Activated naive CD8-positive, alpha-beta T cell treated with anti-CD3 and anti-CD28 coated beads for 36 hours (primary cell): ENCODE measurements at places on chromosomes 1 and 21.

GRCh38 chr21:38937286-38937790 is 131.6 kb downstream of the ETS2 start:
- peaks cover 9% of the 10 kb centered on the region for H3K4me1 ChIP-seq
- no peak overlapping the region for H3K27ac ChIP-seq
- H3K4me3 ChIP-seq: no peak overlapping the region
- no peaks in the 10 kb centered on the region for H3K36me3 ChIP-seq
- H3K27me3 ChIP-seq: no peaks in the 10 kb centered on the region
- DNase-seq: no peak

DNA sequence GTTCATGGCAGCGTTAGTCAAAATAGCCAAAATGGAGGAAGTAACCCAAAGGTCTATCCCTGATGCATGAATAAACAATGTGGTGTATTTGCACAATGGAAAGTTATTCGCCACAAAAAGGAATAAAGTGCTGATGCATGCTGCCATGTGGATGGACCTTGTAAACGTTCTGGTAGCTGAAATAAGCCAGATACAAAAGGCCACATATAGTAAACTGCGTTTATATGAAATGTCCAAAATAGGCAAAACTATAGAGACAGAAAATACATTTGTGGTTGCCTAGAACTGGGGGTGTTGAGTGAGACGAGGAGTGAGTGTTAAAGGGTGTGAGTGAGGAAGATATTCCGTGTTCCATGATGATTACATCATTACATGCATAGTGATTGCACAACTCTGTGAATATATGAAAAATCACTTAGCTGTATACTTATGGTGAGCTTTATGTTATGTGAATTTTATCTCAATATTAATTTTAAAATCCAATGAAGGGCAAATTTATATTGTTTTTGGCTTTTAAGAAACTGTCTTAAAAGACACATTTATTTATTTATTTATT is 321.3 kb downstream of the KIF26B start:
- no peak for DNase-seq
- no peak overlapping the region for H3K27ac ChIP-seq
- H3K36me3 ChIP-seq: no peaks in the 10 kb centered on the region
- H3K4me3 ChIP-seq: no peak overlapping the region
- no peaks in the 10 kb centered on the region for H3K4me1 ChIP-seq

- no peak for DNase-seq
- peaks cover 61% of the 10 kb centered on the region for H3K4me1 ChIP-seq
- H3K27ac ChIP-seq: peak overlapping the region; percentile 7
- no peak overlapping the region for H3K4me3 ChIP-seq
These were observed 66.1 kb upstream of the RPL11 start for GRCh38 chr1:23625459-23625858.

DNA sequence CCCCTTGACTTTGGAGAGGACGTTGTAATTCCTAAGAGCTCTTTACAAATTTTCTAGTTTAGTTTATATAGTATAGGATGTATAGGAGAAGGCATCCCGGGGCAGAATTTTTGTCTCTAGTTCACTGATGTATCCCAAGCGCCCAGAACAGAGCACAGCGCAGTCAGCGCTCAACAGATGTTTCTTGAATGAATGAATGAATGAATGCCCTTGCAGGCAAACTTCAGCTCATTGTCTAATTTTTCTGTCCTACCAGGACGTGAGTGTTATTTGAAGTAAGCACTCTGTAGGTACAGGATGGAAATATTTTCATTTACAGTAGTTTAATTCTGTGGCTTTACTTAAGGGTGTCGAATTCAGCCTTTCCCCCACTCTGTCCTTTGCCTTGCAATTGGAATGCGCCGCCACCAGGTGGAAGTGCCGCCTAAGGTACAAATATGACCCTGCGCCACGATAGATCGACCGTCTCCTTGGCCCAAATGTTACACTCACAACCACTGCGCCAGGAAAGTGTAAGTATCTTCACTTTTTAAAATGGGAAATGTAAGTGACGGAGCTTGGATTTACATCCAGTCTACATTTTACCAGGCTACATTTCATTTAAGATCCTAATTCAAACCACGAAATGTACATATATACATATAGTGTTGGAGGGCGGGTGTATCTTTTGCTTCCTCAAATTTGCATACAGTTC is 910 bp upstream of the MRPL39 start:
- H3K27me3 ChIP-seq: no peaks in the 10 kb centered on the region
- peak overlapping the region; percentile 98 for H3K27ac ChIP-seq
- H3K4me1 ChIP-seq: peaks cover 24% of the 10 kb centered on the region
- peak; percentile 76 for DNase-seq

- peaks cover 3% of the 10 kb centered on the region for H3K4me1 ChIP-seq
- H3K27me3 ChIP-seq: no peaks in the 10 kb centered on the region
- peaks cover 1% of the 10 kb centered on the region for H3K36me3 ChIP-seq
These were observed 8.8 kb upstream of the RNF223 start for GRCh38 chr1:1082776-1083415.

DNA sequence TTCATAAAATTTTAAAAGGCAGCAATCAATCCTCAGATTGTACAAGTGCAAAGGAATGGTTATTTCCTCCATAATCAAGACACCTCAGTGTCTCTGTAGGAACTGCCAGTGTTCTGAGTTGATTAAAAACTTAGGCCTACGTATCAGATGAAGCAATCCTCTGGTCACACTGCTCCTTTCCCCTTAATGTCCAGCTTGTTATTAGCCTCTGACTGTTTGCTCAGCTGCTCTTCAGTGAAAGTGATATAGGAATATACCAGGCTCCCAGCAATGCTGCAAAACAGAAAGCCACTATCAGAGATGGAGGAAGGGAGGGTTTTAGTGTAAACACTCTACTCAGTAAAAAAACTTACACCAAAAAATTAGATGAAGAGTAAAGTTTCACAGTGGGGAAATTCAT is 49.8 kb downstream of the SLC35D1 start:
- no peak for DNase-seq
- H3K4me3 ChIP-seq: no peak overlapping the region
- no peaks in the 10 kb centered on the region for H3K27me3 ChIP-seq
- H3K36me3 ChIP-seq: peaks cover 29% of the 10 kb centered on the region
- peaks cover 4% of the 10 kb centered on the region for H3K4me1 ChIP-seq
- H3K27ac ChIP-seq: no peak overlapping the region

DNA sequence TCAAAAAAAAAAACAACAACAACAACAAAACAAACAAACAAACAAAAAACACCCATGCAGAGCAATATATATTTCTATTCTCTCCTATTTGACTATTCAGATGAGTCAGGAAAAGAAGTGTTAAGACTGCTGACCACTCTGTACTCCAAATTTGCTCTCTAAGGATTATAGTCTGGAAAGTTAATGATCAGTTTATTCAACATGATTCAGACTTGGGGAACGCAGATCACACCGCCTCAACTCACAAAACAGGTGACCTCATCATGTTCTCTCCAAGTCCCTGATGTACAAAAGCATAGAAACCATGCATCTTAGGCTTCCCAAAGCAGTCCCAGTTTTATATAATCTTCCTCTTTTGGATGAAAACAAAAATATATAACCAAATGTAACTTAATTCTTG is 51.9 kb upstream of the PRRC2C start:
- no peak for DNase-seq
- H3K4me1 ChIP-seq: peaks cover 11% of the 10 kb centered on the region
- no peak overlapping the region for H3K27ac ChIP-seq
- peaks cover 3% of the 10 kb centered on the region for H3K27me3 ChIP-seq

GRCh38 chr1:113945329-113945728 is 16.2 kb downstream of the HIPK1 start:
- no peak overlapping the region for H3K4me3 ChIP-seq
- H3K27ac ChIP-seq: no peak overlapping the region
- peaks cover 39% of the 10 kb centered on the region for H3K36me3 ChIP-seq
- peaks cover 71% of the 10 kb centered on the region for H3K4me1 ChIP-seq

DNA sequence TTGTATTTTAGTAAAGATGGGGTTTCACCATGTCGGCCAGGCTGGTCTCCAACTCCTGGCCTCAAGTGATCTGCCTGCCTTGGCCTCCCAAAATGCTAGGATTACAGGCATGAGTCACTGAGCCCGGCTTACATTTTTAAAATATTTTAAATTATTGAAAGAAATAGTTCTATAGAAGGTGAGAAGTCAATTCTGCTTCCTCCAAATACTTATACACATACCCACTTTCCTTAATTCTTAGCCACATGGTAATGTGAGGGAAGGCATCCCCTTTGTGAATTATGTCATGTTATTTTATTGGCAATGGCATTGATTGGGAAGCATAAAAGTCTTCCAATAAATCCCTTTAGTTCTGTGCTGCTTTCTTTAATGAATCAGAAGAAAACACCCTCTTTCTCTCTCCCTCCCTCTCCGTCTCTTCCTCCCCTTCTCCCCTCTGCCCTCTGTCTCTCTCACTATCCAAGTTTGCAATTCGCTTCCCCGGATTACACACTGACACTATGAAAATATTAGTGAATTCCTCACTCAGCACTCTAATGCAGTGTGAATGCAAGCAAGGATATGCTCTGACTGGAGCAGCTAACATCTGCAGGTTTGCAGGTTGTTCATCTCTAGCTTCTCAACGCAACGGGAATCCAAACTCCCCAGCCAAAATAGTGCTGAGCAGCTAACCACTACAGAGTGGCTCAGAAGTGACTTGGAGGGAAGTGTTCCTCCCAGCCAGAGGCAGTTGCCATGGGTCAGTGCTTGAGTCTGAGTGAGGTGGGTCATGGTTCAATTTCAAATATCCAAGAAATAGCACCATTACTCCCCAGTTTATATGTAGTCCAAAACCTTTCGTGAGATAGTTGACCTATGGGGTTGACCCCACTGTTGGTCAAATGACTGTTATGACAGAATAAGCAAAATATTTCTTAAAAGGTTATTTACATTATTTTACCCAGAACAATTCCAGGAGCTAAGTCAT is 77.8 kb upstream of the CD55 start:
- H3K27me3 ChIP-seq: no peaks in the 10 kb centered on the region
- no peaks in the 10 kb centered on the region for H3K36me3 ChIP-seq
- no peak for DNase-seq

DNA sequence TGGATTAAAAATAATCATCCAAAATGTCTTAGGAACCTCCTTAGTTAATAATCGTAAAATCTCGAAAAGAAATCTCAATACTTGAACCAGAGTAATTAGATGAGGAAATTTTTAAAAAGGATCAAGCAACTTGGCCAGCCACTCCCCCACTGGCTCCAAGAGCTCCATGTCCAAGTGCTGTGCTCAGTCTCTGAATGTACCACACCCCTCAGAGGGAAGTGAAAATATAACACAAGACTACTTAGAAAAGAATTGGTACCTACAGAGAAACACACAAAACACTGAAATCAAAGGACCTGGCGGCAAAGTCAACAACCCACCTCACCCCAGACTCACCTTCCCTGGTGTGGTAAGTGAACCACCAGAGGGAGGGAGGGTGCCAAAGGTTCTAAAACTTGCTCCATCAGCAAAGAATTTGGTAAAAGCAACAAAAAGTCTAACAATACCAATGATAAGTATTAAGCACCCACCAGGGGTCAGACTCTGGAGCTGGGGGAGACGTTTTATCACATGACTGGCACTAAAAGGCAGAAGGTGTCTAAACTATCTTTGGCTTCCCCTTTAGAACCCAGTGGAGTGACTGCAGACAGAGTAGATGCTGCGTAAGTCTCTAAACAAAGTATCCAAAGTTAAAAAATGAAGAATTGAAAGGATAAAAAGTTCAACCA is 14.0 kb downstream of the LBR start:
- H3K27ac ChIP-seq: no peak overlapping the region
- peaks cover 40% of the 10 kb centered on the region for H3K36me3 ChIP-seq
- no peaks in the 10 kb centered on the region for H3K27me3 ChIP-seq
- no peak for DNase-seq
- H3K4me3 ChIP-seq: no peak overlapping the region
- H3K4me1 ChIP-seq: peaks cover 9% of the 10 kb centered on the region
